Activated naive CD4-positive, alpha-beta T cell (primary cell): ENCODE measurements at places on chromosomes 1 and 21.
A peak's percentile ranks its signal among the peaks of the same experiment; 100 is the strongest.

GRCh38 chr21:39788383-39788782 is 43.4 kb downstream of the IGSF5 start:
- no peak for DNase-seq

GRCh38 chr1:200372885-200373181 is 37.0 kb downstream of the ZNF281 start:
- DNase-seq, result no peak

DNA sequence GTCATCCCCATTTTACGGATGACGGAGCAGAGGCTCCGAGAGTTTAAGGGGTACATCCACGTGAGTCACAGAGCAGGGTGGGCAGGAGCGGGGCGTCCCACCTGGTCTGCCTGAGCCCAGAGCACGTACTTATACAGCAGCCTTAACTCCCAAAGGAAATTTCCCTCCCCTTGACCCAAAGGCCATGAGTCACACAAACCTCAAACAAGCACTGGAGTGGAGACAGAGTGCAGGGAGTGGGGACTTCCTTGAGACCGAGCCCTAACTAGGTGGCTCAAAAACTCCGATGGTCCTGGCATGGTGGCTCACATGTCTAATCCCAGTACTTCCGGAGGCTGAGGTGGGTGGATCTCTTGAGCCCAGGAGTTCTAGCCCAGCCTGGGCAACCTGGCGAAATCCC is 141.6 kb upstream of the KLHDC7A start:
- DNase-seq, result no peak

DNA sequence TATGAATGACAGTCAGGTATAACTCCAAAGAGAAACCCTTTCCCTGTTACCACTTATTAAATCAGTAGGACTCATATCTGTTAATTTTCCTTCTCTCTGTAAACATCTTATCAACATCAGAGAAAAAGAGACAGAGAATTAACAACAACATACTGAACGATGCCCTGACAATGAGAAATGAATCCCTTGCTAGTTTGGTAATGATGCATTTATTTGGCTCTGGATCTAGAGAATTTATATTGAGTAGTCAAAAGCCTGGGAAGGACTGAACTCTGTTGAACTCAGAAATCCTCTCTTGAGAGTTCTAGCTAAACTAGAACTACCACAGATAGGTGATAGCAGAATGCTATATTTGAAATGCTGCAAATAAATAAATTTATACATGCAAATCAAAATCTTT is 325.6 kb downstream of the DISC1 start:
- DNase-seq, result no peak

DNA sequence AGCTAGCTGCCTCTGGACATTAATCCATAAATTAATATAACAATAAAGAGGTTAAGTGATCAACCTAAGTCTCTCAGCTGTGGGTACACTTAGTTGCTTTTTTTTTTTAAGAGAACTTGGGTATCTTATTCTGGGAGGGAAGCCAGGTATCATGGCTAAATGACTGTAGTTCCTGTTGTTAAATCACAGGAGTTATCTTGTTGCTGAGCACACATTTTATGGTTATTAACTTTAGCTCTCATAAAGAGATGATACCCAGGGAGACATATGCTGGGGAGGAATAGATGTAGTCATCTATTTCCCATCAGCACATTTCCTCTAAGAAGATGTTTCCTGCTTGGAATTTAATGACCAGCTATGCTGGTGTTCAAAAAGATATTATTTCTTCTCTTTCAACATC is 227.8 kb downstream of the PTGER3 start:
- DNase-seq, result no peak

- DNase-seq, result peak; percentile 53
Measured at GRCh38 chr21:15065392-15066122, 757 bp upstream of the NRIP1 start.

- DNase-seq, result no peak
Measured at GRCh38 chr1:241101622-241102021, 255.4 kb downstream of the RGS7 start.

DNA sequence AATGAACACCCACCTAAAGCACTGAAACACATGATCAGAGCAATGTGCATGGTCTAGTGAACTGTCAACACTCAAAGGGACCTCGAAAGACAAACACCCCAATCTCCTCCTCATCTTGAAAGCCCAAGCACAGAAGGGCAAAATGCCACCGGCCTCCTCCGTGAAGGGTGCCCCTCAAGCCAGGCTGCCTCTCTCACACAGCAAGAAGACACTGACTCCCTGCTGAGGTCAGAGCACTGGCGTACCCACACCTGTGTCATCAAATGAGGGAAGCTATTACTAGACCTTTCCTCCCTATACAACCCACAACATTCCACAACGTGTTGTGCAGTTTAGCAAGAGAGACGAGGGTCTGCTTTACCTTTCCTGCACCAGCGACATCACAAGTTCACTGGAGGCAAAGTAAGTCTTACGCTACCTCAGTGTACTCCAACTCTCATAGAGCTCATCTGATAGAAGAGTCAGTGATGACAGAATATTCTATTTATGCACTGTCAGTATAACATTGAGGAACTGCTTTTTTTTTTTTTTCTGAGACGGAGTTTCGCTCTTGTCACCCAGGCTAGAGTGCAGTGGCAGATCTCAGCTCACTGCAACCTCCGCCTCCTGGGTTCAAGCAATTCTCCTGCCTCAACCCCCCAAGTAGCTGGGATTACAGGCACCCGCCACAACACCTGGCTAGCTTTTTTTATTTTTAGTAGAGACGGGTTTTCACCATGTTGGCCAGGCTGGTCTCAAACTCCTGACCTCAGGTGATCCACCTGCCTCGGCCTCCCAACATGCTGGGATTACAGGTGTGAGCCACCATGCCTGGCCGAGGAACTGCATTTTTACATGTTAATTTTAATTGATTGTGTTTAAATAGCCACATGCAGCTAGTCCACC is 3.3 kb downstream of the SH3BP5L start:
- DNase-seq, result no peak

DNA sequence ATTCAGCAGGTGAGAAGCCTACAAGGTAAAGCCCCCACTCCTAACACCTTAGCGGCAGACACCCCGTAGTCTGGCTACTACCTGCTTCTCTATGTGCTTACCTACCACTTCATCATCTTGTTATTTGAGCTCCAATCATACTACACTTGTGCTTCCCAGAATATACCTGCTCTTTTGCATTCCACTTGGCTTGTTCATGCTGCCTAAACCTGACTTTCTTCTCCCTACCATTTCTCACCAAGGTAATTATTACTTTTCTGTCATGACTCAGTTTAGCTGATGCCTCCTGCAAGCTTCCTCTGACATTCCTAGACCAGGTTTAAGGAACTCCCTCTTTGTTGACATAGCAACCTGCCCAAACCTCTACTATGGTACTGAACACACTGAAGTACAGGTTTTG is 495.6 kb upstream of the C1orf87 start:
- DNase-seq, result no peak

DNA sequence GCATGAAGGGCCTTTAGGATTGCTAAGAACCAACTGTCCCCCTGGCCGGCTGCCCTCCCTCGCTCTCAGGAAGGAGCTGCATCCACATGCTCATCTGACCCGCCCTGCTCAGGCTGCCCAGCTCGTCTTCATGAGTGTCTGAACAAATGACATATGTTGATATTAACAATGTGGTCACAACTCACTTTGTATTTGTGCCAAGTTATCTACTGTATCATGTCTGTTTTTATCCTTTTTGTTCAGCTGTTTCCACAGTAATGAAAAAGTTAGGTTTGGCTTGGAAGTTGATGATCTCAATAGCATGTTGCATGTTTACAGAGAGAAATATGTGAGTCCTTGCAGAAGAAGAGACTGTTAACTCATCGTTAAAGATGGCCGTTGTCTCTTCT is 75.1 kb downstream of the PHTF1 start:
- DNase-seq, result no peak

DNA sequence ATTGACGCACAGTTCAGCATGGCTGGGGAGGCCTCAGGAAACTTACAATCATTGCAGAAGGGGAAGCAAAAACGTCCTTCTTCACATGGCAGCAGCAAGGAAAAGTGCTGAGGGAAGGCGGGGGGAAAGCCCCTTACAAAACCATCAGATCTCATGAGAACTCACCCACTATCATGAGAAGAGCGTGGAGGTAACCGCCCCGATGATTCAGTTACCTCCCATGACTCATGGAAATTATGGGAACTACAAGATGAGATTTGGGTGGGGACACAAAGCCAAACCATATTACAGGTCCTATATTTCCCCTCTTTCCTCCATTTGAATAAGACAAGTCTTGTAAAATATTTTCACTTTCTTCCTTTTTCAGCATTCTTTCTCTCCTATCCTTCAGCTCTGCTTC is 7.7 kb upstream of the TTLL7 start:
- DNase-seq, result no peak

DNA sequence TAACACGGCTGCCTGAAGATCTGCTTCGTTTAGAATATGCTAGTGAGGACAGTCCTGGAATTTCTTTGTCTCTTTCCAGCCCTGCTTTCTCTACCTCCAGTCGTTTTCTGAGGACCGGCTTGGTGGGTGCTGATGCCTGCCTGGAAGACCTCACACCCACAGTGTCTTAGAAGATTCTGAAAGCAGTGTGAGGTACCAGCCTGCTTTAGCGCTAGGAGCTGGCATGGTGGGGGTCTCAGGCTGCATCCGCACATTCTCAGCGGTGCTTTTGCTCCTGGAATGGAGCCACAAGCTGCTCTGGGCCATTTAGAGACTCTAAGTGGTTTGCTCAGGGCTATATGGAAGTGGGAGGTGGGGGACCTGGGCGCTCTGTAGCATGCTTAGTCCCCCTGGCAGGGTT is 61.4 kb downstream of the CD247 start:
- no peak for DNase-seq

DNA sequence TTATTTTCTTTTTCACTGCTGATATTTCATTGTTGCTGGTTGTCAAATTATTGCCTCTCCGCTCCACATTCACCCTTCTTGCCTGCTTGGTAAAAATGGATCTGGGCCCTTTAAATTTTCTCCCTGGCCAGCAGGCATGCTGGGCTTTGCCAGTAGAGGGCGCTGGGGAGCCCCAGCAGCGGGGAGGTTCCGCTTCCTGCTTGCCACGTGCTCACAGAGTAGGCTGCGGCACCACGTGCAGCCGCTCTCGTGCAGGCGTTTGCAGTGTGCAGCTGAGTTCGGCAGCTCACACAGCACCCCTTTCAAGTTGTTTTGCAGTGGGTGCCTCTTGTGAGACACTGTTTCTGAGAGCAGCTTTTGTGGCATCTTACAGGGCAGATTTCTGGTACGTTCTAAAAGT is at the start of gene ACTL8:
ACTL8 (plus strand) TSS at position 214 of the 400 bp plus-strand sequence. CDS start 67,676 bp downstream, outside the sequence.
- DNase-seq, result no peak

- DNase-seq, result no peak
Measured at GRCh38 chr1:10940451-10940804, 72.0 kb upstream of the TARDBP start.

DNA sequence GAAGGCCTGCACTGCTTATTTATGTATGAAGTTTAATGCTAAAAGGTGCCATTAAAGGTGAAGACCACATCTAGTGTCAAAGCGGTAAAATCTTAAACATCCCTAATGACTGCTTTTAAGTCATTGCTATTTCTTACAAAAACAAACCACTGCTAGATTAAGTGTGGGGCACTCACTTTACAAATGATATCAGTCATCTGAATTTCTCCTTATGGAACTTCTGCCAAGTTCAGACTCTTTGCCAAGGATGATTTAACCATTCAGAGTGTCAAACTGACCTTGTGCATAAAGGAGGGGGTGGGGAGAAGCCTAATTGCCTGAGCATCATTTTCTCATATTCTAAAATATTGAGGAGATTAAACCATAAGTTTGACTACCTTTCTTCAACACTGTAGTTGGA is 271.5 kb downstream of the TGFB2 start:
- DNase-seq, result no peak

DNA sequence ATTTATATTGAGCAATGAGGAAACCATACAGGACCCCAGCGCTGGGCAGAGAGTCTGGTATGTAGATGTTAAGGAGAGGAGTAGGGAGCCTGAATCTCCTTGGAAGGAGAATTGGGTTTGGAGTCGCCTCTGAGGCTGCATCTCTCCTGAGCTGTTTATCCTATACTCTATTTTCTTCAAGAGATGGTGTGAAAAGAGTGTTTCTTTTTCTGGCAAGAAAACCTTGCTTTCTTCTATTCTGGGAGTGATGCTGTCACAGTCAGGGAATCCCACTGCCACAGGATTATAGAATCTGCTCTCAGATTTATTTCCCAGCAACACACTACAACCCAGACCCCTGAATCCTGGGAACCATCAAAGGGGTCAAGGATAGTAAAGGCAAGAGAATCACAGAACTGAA is 3.3 kb downstream of the LURAP1 start:
- no peak for DNase-seq

- DNase-seq, result no peak
Measured at GRCh38 chr1:215133532-215133931, 51.0 kb downstream of the KCNK2 start.

GRCh38 chr21:35281956-35282355 is 232.9 kb upstream of the RUNX1 start:
- DNase-seq, result no peak

GRCh38 chr21:36606287-36606982 is 92.5 kb upstream of the SIM2 start:
- no peak for DNase-seq

GRCh38 chr21:35149698-35150097 is 100.6 kb upstream of the RUNX1 start:
- no peak for DNase-seq

DNA sequence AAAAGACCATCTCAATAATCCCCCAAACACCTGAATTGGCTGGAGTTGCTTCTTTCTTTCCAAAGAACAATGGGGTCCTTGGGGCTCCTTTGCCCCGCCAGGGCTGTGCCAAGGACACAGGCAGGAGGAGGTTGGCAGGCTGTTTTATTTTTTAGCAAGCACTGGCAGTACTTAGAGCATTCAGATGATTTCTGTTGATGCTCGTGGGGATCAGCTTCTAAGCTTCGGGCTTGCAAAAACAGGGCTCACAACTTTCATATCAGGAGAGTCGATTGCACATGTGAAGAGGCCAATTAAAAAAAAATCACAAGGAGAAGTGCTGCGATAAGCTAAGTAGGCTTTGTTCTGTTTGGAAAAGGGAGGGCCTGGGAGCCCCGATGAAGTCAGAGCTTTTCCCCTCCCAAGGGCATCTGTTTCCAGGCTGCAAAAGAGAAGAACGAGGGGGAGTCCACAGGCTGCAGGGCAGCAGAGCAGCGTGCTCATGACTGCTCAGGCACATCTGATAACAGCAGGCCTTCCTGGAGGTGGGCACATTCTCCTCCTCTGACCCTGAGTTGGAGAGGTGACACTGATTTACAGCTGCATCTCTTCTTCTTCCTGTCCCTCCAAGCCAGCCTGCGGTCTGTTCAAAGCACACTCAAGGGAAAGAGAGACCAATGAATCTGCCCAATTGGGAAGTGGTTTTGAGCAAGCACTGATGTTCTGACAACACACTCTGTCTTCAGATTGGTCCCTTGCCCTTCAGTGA is 27.3 kb upstream of the BCAR3 start:
- no peak for DNase-seq
